ENCODE measurements at places on chromosomes 11 and 22.
A peak's percentile ranks its signal among the peaks of the same experiment; 100 is the strongest.

- no peak for DNase-seq
Measured at GRCh38 chr11:90241414-90241813, 18.6 kb upstream of the CHORDC1 start.

DNA sequence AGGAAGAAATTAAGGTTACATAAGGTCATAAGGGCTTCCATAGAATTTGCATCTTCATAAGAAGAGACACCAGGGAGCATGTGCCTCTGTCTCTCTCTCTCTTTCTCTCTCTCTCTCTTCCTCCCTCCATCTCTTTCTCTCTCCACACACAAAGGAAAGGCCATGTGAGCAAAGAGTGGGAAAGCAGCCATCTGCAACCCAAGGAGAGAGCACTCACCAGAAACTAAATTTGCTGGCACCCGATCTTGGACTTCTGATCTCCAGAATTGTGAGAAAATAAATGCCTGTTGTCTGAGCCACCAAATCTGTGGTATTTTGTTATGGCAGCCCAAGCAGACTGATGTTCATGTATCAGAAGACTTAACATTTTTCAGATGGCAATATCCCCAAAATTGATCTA is 6.4 kb upstream of the KRTAP5-10 start:
- DNase-seq = no peak

DNA sequence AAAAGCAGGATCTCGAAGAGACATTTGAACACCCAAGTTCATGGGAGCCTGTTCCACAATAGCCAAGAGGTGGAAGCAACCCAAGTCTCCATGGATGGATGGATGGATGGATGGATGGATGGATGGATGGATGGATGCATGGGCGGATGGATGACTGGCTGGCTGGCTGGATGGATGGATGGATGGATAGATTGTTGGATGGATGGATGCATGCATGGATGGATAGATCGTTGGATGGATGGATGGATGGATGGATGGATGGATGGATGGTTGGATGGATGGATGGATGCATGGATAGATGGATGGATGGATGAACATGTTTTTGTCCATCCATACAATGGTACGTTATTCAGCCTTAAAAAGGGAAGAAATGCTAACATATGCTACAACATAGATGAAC is 603.4 kb downstream of the BRD1 start:
- no peak for DNase-seq

GRCh38 chr11:125076378-125076945 is 13.4 kb downstream of the SLC37A2 start:
- no peak for DNase-seq

- DNase-seq = no peak
Measured at GRCh38 chr11:72739240-72740059, 12.8 kb downstream of the ARAP1 start.

GRCh38 chr11:86551288-86552092 is 120.9 kb downstream of the ME3 start:
- no peak for DNase-seq

- peak; percentile 90 for DNase-seq
Measured at GRCh38 chr22:30426388-30427353, 1.1 kb downstream of the MTFP1 start.

DNA sequence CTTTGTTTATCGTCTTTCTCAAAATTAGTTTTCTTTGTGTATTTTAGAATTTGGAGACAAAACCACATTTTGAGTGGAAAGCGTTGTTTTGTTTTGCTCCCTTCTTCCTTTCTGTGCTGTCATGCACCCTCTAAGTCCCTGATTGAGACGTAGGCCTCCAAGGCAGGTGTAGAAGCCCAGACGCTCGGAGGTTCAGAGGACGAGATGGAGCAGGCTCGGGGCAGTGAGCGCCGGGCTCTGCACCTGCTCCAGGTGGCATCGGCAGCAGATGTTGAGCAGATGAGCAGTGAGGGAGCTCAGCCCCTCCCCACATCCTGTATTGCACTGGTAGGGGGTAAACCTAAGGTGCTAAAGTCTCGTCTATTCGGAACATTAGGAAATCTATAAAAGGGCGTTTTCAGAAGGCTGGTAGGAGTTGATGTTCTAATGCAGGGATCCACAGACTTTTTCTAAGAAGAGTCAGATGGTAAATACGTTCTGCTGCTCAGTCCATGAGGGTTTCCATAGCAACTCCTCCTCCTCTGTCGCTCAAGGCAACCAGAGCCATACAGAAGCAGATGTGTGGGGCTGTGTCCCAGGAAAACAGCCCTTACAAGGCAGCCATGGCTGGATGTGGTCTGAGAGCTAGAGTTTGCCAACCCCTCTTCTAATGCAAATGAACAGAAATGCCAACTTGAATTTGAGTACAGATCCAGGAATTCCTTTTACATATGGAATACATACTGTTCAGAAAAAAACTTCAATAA is 724.2 kb downstream of the BRD1 start:
- no peak for DNase-seq

GRCh38 chr22:46905415-46905814 is 143.0 kb downstream of the TBC1D22A start:
- DNase-seq = no peak
